ENCODE measurements at places on chromosomes 5 and 9.

GRCh38 chr5:109136906-109137305 is 272.9 kb downstream of the PJA2 start:
- no peak for DNase-seq

DNA sequence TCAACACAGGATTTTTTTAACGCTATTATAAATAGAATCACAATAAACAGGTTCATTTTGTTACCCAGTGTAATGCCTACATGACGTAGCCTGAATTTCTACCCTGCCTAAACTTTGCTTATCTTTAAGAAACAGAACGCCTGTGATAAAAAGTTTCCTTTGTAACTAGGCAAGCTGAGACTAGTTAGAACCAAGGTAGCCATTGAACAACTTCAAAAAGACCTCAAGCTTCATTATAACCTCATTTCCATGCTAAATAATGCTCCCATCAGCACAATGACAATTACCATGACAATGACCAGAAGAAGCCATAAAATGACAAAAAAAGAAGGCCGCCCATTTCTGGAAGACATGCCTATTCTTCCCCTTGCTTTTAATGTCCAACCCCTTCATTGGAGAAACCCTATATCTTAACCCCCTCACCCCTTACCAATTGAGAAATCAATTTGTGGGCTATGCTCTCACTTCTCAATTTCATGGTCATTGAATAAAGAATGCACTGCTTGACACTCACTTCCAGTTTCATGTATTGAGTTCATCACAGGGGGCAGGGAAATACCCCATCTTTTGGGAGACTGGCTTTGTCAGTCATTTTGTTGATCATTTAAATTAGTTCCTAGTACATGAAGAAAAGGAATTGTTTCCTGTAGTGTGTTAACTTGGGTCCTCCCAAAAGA is 276.8 kb downstream of the MCTP1 start:
- DNase-seq: no peak

GRCh38 chr9:71646131-71646530 is 122.2 kb downstream of the CEMIP2 start:
- no peak for DNase-seq

DNA sequence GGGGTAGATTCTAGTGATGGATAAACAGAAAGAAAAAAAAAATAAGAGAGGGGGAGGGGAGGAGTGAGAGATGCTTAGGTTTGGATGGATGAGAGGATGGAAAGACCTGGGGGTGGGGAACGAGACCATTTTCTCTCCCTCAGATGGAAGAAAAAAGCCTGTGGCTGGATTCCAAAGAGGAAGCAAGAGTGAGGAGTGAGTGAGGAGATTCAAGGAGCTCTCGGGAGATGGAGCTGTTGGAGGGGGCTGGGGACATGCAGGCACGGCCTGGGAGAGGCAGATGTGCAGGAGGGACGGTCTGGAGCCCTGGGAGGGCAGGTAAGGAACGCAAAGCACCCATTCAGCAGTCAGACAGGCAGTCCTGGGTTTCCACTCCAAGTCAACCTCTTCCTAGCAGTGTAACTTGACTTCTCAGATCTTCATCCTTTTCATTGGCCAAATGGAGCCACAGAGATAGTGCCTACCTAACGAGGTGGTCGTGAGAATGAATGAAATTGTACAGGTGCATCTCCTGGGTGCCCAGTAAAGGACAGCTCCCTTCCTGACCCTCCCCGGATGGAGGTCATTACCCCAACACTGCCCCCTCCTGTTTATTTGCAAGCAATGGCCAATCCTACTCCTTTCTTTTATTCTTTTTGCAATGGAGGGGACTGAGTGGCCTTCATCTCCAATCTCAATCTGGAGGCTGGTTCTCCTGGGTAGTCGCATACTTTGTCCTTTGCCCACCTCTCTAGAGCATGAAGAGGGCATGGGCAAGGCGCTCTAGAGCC is 52.2 kb downstream of the PCDH1 start:
- DNase-seq: no peak

- peak; percentile 71 for DNase-seq
Measured at GRCh38 chr5:55232985-55233928, at the start of gene CCNO. Gene CCNO (minus strand): TSS chr5:55233608. CDS start chr5:55233523, 85 bp downstream.

GRCh38 chr5:93675460-93676450 is 65.6 kb downstream of the POU5F2 start:
- DNase-seq: no peak

GRCh38 chr5:37889612-37890317 is 49.9 kb upstream of the GDNF start:
- DNase-seq: no peak

DNA sequence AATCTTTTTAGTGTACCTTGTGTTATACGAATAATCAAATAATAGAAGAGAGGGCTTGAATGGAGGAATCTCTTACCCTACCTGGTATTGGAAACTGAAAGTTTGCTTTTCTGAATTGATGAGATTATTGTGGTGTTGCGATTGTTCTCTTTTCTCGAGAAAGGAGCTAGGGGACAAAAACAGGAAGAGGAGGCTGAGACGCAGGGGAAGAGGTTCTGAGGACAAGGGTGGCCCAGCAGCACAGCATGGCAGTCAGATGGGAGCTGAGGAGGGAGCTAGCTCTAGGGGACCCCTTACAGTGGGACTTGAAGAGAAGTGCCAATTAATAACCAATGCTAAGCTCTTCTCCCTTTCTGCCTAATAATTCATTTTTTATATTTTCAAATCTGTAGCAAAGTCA is 183.3 kb upstream of the DMAC1 start:
- no peak for DNase-seq

- DNase-seq: no peak
Measured at GRCh38 chr9:80012557-80013330, 441.0 kb downstream of the TLE4 start.

DNA sequence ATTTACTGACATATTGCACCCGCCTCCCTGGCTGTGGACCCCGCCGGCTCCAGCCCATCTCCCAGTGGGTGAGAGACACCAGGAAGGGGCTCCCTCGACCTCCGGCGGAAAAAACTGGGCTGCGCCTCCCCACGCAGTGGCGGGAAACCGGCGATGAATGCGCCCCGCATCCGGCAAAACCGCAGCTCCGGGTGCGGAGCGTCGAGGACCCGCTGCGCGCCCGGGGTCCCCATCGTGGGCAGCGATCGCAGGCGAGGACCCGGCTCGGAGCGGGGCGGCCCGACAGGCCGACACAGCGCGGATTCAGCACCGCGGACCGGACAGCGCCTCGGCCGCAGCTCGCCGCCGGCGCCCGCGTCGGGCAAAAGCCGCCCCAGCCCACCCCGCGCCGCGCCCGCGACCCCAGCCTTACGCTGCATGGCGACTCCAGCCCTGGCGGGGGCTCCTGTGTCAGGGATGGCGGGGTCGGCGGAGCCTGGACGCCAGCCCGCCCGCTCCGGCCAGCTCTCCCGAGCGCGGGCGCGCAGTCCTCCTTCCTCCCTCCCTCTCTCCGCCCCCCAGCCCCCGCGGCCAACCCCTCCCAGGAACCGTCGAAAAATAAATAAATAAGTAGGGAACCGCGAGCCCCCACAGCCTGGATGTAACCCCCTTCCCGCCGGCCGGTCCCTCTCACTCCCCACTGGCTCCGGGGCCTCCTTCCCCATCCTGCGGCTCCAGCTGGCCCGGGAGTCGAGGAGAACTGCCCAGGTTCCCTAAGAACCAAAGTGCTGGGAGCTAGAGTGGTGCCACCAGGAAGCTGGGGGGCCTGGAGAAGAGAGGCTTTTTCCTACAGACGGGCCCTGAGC is 3.1 kb downstream of the LHX3 start:
- DNase-seq: peak; percentile 44

DNA sequence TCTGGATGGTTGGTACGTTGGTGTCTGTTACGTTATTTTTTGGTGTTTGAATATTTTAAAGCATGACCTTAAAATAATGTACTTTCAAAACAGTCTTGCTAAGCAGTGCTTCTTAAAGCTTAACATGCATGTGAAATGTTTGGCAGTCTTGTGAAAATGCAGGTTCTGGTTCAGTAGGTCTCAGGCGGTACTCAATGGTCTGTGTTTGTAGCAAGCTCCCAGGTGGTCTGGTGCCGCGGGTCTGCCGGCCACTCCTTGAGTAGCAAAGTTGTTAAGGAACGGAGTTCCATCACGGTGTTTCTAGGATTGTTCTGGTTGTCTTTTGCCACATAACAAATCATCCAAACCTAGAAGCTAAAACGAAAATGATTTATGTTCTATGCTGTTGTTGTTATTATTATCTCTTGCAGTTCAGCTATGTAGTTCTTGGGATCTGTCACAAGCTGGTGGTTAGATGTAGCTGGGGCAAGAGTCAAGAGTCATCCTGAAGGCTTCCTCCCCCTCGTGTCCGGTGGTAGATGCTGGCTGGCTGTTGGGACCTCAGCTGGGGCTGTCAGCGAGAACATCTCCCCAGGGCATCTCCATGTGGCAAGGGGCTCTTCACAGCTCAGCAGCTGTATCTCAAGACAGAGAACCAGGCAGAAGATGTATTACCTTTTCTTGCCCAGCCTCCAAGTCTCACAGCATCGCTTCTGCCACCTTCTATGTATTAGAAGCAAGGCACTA is 186.8 kb downstream of the PALM2AKAP2 start:
- peak; percentile 61 for DNase-seq

DNA sequence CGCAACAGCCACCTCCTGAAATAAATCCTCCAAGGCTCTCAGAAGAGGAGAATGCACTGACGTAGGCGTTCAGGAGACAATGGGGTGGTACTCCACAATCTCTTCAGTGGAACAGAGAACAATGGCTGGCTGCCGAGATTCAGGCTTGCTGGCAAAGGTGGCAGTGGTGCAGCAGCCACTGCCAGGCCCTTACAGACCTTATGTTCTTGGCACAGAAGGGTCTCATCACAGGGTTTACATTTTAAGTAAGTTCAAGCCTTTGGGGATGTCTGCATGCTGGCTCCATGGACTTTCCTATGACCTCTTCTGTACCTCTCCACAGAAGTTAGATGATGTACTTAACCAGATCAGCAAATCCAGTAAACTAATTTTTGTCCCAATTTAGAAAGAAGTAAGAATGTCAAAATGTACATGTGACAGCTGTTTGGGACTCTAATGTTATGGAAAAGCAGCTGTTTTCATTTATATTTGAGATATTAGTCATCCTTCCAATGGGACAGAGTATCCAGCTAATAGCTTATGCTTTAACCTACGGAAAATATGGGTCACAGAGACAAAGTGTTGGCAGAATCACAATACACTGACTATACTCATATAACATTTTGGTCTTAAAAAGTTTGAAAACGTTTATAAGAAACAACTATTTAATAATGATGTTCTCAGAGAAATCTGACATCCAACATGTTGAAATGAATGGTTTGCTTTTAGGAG is 180.9 kb downstream of the MAPKAP1 start:
- DNase-seq: no peak

- no peak for DNase-seq
Measured at GRCh38 chr5:159511570-159511969, 181.3 kb upstream of the IL12B start.

DNA sequence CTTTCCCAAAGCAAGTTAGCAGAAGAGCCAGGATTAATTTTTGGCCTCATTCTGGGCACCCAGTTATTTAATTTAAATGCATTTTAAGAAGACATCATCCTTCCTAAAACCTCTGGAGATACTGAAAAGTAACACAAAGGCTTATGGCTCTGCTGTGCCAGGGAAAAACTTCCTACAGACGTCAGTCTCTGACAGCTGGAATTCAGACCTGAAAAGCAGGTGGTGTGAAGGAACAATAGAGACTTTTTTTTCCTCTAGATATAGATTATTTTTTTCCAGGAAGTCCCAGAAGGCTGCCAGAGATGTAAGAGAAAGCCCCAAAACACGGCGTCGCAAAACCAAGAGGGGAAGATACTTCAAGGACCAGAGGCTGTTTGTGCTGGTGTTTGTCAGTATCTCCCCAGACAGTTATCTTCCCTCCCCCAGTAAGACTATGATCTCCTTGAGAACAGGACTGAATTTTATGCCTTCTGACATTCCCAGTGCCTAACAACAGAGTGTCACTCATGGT is 88.7 kb upstream of the RASEF start:
- DNase-seq: no peak

GRCh38 chr5:62982348-62982747 is 403.7 kb downstream of the LRRC70 start:
- DNase-seq: no peak

DNA sequence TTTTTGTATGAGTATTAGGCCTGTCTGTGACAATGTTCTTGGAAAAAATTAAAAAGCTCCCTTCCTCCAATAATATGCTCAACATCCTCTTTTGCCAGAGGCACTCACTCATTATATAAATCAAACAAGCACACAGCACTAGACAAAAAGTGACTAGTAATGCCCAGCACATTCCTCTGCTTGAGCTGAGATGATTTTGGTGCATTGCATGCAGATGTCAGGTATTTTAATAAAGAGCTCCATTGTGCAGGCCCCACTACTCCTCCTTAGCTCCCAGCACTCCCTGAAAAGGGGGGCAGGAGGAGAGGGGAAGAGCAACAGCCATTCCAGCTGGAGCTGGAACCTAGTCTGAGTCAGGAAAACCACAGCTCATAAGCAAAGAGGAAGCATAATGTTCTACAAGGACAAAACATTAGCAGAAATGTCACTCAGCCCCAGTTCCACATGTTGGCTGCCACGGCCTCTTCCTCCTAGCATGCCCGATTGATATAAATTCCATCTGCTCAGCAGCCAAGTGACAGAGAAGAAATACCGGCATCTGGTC is 348.5 kb downstream of the BNC2 start:
- DNase-seq: no peak

GRCh38 chr9:107906074-107906473 is 416.5 kb upstream of the KLF4 start:
- no peak for DNase-seq

- no peak for DNase-seq
Measured at GRCh38 chr9:35852876-35853865, 17.0 kb downstream of the OR13J1 start.

DNA sequence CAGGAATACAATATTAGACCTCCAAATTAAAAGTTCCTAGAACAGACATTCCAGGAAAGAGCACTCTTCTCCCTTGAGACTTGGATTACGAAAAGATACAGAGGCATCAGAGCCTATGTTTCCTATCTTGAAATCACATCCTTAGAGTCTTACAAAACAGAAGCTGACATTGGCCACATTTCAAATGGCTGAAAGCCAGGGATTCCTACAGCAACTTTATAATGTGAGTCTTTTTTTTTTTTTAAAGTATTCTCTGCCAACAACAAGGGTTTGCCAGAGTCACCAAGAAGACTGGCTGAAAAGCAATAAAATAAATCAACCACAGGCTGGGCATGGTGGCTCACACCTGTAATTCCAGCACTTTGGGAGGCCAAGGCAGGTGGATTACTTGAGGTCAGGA is 63.1 kb downstream of the TRPM6 start:
- no peak for DNase-seq

- DNase-seq: no peak
Measured at GRCh38 chr5:2303431-2304100, 420.8 kb upstream of the IRX4 start.

GRCh38 chr5:74325866-74326265 is 314.7 kb downstream of the ENC1 start:
- DNase-seq: no peak

DNA sequence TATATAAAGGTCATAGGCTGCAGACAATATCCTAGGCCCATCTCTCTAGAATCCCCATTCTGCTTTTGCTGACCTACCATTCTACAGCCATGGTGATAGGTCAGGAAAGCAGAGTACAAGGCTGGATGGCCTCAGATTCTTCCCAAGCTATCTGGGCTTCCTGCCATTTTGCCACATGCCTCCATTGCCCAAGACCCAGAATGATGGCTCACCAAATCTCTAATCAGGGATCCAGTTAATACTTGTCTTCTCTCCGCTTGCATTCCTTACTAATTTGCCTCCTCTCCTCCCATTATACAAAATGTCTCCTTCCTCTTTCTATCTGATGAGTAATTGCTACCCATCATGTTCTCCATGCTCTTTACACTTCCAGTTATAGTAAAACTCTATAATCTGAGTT is 22.7 kb upstream of the NDUFS4 start:
- no peak for DNase-seq

GRCh38 chr9:3215658-3216057 is 310.1 kb downstream of the RFX3 start:
- DNase-seq: no peak

- no peak for DNase-seq
Measured at GRCh38 chr5:139821806-139822552, 26.4 kb downstream of the PSD2 start.
